ENCODE measurements at places on chromosomes 16 and 17.

- DNase-seq: no peak
Measured at GRCh38 chr17:497241-498034, 144.8 kb upstream of the RPH3AL start.

GRCh38 chr16:1532081-1532760 lies 1.2 kb upstream of the TMEM204 start:
- DNase-seq: no peak

DNA sequence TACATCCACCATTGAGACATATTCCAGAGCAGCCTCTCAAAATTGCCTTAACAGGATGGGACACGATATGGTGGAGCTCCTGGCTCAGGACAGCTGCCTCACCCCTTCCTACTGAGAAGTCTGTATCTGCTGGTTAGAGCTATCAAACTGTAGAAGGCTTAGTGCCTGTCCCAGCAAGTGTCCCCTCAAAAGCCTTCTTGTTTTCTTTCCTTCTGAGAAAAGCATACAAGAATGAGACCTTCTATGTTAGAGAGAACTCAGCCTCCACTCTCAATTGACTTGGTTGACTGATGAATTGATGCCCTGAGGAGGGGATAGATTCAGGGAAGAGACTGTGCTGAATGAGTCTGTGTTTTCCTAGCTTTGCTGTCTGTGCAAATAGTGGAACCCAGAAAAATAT lies 2020.9 kb downstream of the TP53TG3F start:
- no peak for DNase-seq

DNA sequence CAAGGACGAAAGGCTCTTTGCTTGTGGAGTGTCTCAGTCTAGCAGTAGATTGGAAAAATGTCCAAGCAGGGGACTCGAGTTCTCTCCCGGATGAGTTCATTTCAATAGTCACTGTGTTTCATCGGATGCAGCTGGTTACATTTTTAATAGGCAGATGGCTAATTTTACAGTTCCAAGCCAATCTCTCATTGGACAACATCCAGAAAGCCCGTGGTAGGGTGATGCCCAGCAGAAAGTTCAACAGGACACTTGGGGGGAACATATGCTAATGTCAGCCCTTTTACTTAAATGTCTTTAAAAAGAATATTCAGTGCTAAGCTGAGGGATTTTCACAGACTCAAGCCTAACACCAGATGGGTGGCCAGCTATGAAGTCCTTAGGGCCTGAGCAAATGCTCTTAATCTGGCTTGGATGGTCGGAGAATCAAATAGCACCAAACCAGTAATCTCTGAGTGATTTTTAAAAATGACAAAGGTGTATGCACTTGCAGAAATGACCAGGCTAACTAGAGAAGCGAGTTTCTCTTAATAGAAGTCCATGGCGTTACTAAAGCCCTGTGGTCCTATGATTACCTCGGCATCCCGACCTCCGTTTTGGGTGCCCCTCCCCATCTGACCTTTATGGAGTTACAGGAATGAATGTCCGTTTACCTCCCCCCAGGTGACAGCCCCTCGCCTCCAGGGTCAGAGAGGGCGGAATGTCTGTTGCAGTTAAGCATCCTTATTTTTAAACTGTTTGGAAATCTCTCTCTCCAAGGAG lies 289.2 kb upstream of the SALL1 start:
- no peak for DNase-seq

- no peak for DNase-seq
Measured at GRCh38 chr16:28319476-28320022, 27.2 kb downstream of the SBK1 start.

- DNase-seq: no peak
Measured at GRCh38 chr17:36132421-36132831, 28.8 kb downstream of the CCL4 start.

DNA sequence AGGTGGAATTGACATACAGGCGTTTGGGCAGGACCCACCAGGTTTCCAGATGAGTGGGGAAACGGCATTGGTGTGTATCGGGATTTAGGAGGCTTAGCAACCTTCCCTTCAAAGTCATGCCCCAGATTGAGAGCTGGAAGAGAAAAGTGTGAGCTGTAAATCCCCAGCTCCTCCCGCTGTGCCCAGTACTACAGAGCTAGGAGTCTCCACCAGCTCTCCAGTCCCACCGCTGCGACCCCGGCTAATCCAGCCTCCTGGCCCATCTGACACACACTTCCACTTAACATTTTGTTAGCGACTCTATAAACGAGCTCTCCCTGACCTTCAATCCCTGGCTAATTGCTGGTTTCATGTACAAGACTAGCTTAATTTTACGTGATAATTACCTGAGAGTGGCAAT lies 29.9 kb upstream of the LHX1 start:
- no peak for DNase-seq

DNA sequence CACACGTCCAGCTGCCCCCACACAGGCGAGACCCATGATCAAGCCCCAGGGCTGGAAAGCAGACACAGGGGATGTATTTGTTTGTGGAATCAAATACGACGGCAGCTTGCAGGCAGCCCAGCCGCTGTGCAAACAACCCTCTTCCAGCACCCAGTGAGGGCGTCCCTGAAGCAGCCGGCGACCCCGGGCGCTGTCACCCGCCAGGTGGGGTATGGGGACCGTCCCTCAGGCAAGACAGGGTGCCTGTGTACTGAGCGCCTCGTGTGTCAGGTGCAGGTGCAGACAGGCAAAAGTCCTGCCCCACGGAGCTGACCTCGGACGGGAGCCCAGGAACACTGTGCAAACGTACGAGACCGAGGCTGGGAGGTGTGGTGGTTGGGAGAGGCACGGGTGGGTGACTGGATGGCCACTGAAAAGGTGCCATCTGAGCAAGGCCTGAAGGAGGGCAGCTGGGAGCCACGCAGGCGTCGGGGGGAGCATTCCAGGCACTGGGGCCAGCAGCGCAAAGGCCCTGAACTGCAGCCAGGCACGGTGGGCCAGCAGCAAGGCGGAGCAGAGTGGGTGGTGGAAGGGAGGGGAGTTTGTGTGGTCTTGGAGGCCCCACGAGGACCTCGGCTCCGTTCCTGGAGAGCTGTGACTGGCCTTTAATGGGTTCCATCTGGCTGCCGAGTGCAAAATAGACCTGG lies 48.5 kb downstream of the CBFA2T3 start:
- peak; percentile 27 for DNase-seq

GRCh38 chr16:70253291-70254106 lies 1.8 kb upstream of the EXOSC6 start:
- DNase-seq: no peak

DNA sequence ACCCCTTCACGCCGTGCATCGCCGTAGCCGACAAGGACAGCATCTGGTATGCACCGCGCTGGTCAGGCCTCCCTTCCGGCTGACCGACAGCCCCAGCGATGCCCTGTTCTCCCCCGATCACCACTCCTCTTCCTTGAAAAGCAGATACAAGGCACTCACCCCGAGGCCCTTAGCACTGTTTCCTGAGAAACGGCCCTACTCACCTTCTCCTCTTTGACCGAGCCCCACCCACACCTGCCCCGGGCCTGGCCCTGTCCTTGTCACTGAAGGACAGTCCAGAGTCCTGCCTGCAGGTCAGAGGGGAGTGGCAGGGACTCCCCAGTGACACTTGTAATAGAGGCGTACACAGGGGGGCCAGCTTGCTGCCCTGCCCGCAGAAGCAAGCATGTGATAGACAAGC lies 45.9 kb upstream of the CHMP6 start:
- no peak for DNase-seq

- no peak for DNase-seq
Measured at GRCh38 chr16:35011-35677, 18.3 kb downstream of the POLR3K start.

DNA sequence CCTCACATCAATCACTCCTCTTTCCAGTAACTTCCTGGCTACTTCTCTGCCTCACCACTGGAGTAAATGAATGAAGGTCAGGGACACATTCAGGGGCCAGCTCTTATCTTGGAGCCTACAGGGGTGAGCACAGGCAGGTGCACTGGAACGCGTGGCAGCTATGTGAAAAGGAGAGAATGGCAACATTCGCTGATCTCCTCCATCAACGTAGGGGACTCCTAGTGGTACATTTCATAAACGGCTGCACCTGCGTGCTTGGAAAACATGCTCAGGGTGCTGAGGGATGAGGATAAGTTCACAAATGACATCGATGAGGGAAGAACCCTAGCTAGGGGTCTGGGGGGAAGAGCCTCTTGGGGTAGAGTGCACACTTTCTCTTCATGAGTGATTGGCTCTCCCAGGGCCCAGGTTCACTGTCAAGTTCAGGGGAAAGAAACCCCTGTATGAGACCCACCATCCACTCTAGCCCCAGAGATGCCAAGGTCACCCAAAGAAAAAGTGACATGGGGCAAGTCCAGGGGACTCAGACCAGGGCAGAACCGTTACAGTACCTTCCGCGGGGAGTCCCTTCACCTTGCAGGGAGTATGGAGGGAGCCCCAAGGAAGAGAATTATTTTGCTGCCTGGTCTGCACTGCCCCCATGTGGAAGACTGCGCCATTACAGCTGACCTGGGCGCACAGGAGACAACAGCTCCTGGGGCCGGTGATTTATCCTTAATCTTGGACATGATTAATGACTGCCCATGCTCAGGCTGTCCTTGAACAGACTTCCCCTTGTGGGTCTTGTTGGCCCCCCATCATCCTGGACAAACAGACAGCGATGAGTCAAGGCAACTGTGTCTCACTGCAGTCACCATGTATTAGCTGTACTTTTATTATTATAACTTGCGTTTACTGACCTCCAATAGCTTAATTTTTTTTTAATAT lies 30.1 kb downstream of the VAC14 start:
- no peak for DNase-seq

DNA sequence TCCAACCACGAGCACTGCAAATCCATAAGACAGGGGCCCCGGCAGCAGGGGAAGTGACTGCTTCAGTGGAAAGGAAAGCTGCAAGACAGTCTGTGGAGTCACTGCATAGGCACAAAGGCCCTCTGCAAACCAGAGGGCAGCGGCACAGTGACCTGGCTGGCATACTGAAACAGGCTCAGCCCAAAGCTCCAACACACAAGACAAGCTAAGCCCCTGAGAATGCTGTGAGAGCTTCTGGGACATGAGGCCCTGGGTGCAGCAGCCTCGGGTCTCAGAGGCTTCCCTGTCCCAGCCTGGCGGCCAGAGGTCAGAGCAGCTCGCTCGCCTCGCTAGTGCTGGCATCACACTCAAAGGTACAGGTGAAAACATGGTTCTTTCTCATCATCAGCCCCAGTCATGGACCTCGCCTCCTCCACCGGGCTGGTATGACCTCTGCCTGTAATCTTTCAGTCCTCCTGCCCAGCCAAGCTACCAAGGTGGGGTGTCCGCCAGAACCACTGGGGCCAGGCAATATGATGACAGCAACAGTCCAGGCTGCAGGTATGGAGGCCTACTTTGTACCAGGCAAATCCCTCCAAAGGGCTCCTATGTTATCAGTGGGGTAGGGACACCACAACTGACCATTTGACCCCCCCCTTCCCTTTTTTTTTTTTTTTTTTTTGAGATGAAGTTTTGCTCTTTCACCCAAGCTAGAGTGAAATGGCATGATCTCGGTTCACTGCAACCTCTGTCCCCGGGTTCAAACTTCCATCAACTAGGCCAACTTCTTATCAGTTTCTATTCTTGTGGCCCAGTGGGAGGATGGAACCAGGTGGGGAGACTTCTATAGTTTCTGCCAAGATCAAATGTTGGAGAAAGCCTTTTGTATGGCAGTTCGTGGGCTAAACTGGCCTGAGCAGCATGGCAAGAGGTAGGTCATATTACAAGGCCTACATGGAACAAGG lies 19.2 kb downstream of the ST3GAL2 start:
- no peak for DNase-seq

DNA sequence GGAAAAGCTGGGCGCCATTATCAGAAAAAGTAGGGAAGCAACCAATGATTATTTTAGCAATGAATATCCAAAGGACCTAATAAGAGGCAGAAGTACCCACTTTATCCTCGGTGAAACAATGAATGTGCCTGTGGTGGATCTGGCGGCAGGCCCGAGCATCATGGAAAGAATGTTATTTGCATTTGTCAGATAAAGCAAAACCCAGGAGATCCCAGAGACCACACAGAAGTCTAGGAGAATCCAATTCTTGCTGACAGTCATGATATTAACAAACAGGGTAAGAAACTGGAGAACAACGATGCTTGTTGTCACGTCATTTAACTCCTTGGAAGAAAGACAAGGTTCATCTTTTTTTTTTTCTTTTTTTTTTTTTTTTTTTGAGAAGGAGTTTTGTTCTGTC lies 12.0 kb upstream of the TNRC6A start:
- DNase-seq: no peak

GRCh38 chr16:47461598-47462266 lies 601 bp downstream of the PHKB start:
- no peak for DNase-seq

DNA sequence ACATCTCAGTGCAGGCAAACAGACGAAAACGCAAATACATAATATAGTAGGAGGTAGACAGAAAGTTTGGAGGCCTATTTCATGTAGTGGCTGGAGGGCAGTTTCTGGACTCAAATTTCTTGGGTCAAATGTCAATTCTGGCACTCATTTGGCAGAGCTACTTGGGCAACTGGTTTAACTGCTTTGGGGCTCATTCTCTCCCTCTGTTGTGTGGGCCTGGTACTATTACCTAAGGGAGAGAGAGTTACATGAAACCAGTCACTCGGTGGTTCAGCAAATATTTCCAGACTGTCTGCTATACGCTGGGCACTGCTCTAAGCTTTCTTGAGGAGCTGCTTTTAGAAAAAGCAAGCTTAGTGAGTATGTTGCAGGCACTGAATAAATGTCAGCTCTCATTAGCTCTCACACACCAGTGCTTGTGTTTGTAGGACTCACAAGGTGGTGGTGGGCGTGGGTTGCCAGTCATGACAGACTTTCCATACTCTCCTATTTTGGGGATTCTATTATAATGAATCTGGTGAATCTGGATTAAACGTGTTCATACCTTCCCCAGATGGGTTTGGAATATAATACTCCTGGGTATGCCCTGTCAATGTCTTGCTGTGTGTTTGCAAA lies 1.8 kb upstream of the SHISA9 start:
- no peak for DNase-seq

GRCh38 chr16:15961060-15961511 lies 11.7 kb downstream of the ABCC1 start:
- DNase-seq: no peak

GRCh38 chr16:85710732-85711131 lies 22.0 kb upstream of the GINS2 start:
- no peak for DNase-seq

GRCh38 chr16:88533932-88534637 lies 36.1 kb upstream of the ZC3H18 start:
- DNase-seq: no peak

DNA sequence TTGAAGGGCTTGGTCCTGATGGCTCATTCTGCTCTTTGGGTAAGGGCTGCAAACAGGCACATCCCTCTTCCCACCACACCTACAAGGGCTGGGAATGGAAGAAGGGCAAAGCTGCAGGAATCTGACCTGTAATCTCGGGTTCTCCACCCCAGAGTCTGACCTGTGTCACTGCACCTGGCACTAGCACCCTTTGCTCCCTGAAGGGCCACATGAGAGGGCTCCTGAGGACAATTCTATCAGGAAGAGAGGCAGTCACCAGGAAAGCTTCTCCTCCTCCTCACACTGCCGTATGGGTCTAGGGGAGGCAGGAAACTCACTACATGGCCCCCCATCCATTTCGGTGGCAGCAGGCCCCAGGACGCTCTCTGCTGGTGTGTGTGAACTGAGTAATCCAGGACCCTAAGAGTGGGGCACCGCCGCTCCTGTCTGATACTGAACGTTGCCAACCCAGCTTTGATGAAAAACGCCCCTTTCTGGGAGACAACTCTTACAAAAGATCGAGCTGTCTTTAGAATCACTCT lies 26.4 kb downstream of the TTLL6 start:
- DNase-seq: no peak

GRCh38 chr17:63431939-63432804 lies 13.9 kb downstream of the CYB561 start:
- no peak for DNase-seq

All from NCI-H2081 (cell line).